ENCODE measurements at places on chromosomes 2 and 18.

DNA sequence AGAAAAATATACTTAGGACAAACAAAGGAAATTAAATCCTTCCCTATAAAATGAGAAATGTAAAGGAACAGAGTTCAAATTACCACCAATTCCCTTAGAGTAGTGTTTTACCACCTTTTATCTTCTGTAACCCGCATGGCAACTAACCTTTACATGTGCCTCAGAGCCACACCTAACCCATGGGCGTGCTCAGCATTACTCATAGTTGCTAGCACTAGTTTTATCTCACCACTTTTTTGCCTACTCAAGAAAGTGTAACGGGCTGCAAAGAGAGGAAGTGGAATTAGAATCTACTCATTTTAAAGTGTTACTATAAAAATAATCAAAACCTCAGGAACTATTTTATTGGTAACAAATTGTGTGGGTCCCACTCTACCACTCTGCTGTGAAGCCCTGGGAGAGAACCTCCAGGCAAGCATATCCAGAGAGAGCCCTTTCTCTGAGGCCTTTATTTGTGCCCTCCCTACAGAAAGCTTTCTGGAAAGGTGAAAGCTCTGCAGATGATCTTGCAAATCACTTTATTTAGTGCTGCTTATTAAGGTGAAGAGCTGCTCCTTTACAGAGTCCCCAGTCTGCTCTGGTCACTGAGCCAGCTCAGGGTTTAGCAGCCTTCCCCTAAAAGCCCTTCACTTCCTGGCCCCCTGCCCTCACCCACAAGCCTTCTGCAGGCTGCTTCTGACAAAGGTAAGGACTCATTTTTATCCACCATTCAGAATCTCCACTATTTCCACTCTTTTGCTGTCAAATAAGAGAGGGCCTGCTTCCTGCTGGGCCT lies 98.8 kb downstream of the TRABD2A start:
- DNase-seq, result peak; percentile 42

DNA sequence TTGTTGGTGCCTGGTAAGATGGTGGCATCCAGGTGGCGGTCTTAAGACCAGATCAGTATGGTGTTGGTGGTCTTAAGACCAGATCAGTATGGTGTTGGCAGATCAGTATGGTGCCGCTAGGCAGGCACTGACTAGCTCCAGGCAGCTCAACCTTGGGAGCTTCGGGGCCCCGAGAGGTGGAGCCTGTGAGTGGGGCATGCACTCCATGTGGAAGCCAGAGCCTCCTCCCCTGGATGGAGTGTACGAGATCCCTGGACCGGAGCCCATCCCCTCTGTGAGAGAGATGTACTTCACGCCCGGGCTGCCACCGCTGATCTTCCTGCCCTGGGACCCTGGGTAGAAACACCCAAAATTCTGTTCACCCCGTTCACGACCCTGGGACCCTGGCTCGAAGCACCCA lies 19.0 kb downstream of the MALT1 start:
- DNase-seq, result no peak

DNA sequence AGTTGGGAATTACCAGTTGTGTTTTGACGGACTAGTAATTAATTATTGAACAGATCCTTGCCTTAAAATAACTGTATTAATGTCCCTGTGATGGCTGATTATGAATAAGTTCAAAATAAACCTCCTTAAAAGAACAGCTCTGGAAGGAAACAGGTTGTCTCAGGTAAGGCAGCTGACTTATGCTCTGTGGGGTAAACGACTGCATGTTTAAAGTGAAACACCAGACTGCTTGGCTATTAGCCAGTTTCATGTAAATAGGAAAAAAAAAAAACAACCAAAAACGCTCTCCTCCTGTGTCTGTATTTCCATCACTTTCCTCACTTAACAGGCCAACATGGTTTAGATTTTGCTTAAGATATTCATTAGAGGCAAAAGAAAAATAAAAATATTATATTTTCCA lies 243.6 kb downstream of the TMEM182 start:
- DNase-seq, result no peak

DNA sequence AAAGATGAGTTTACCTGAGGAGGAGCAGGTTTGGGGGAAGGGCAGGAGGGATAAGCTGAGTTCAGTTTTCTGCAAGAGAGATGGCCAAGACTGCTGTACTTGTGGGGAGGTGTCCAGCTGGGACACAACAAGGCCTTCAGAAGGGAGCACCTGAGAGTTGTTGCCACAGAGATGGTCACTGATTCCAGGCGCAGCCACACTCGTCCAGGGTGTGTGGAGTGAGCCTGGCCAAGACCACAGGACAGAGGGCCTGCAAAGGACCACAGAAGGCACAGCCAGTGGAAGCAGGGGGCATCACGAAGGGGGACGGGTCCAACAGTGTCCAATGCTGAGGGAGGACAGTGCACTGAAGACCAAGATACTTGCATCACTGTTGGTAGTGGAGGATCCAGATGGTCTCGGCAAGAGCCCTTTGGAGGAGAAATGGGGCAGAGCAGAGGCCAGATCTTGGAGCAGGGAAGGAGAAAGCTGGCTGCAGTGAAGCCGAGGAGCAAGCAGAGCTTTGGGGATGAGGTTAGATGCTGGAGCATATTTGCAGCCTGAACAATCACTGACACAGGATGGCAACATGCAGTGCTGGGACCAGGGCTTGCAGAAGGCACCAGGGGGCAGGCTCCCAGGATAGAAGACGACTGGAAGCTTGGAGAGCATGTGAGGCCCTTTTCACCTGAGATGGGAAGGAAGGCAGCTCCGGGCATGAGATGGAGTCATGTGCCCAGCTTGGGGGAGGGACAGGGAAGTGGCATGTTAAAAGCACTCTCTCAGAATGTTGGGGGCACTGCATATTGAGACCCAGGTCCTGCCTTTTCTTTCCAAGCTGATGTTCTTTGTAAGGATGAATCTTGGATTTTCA lies 214.0 kb downstream of the CYP26B1 start:
- no peak for DNase-seq

DNA sequence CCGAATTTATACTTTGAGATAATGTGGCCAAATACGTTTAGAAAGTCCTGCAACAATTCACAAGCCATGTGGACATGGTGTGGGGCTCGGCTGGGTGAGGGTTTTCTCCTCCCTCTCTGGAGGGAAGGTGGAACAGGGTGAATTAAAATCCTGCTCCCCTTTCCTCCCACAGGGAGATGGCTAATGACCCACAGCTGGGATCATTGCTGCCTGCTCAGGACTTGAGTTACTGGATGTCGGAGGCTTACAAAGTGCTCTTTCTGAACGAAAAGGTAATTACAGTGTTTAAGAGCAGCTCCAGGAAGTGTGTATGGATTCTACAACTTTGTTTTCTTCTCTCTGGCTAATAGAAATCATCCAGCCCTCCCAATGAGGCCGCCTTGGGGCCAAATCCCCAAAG lies 97.9 kb upstream of the ALKAL2 start:
- no peak for DNase-seq

DNA sequence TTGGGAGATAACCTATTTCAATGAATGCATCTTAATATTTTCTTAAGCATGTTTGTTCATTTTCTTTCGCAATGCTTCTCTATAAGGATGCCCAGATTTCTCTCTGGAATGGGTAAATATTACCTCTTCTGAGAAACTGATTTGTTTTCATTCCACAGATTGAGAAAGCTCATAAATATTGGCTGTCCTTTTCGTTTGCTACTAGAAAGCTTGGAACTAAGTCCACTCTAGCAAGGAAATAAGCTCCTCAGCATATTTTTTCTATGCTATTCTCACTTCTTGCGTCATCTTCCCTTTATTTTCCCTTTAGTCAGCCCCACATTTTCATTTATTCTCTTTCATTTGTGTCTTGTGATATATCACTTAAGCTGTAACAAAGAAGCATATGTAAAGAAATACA lies 76.3 kb downstream of the ANTXR1 start:
- DNase-seq, result peak; percentile 39
